DMS53 (cell line): ENCODE measurements at places on chromosomes 1 and 21.
A peak's percentile ranks its signal among the peaks of the same experiment; 100 is the strongest.

- peak; percentile 9 for DNase-seq
Measured at GRCh38 chr21:41673596-41674335, 93.1 kb downstream of the RIPK4 start.

GRCh38 chr1:226029568-226030225, 30.6 kb upstream of the SDE2 start:
- no peak for DNase-seq

DNA sequence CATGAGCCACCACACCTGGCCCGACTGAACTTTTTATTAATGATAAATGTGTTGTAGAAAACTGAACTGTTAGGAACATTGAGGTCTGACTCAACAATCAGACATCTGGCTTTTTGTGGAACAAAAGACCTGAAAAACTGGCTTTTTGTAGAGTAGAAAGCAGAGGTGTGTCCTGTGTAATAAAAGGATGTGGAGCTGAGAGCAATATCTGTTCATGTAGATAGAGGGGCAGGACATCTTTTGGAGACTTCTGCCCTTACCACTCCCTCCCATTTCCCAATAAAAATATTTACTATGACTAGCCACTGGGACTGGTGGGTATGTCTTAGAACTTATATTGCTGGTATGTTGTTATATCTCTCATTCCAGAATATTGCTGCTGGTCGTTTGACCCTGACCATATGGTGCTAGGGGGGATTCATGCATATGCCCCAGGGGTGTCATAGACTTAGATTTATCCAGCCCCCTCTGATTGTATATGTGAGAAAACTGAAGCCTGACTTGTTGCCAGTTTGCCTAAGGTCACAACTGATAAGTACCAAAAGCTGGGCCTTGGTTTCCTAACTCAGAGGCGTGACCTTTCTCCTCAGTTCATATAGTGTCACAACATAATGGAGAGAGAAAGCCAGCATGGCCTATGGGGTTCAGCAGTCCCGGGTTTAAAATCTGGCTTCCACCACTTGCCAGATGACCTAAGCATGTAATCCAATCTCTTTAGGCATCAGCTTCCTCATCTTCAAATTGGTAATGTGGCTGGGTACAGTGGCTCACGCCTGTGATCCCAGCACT, 33.5 kb upstream of the PIGV start:
- DNase-seq: peak; percentile 25

DNA sequence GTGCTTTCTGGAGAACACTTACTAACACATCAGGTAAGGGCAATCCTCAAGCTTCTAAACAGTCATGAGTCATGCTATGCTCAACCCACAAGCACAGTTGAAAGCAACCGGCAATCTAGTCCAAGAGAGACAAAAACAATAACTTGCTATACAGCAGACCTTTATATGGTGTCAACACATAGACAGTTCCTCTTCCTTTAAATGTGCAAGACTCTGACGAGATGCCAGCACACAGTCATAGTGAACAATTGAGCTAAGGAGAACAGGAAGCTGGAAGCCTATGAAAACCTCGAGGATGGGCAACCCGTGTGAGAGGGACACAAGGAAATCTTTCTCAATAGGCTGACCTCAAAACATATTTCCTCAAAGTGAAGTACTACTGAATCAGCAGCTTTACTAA, 5.3 kb downstream of the ADIPOR1 start:
- no peak for DNase-seq

GRCh38 chr1:38803647-38804046, 55.9 kb downstream of the RRAGC start:
- no peak for DNase-seq

DNA sequence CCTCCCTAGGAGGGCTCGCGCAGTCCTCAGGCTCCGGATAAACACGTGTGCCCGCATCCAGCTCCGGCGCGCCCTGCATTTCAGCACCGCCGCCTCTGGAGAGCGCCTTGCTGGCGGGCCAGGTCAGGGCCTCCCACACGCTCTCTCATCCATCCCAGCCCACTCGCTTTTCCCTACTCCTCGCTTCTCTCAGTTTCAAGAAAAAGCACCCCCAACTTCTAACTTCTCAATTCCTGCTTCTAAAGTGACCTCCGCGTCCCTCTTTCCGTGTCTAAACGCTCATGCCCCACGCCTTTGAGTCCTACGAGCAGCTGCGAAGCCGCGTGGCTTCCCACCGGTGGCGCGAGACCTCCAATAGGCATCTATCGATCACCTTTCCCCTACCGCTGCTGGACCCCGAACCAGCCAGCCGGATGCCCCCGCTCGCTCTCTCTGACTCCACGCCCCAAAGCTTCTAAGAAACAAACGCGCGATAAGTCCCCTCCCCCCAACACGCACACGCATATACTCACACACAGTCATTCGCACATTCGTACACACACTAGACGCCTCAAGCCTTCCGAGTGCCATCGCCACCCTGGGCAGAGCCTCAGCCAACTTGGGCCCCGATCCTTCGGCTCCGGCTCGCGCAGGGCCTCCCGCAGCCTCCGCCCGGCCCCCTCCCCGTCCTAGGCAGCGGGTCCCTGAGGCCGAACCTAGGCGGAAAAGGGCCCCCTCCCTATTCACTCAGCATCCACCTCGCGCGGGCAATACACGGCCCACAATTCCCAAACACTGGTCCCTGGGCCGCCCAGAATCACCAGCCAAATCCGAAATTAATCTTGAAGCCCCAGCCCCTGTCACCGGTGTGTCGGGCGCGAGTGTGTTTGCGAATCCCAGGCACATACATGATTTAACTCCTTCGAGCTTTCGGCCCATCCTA, 1.1 kb downstream of the NMNAT2 start:
- peak; percentile 87 for DNase-seq

DNA sequence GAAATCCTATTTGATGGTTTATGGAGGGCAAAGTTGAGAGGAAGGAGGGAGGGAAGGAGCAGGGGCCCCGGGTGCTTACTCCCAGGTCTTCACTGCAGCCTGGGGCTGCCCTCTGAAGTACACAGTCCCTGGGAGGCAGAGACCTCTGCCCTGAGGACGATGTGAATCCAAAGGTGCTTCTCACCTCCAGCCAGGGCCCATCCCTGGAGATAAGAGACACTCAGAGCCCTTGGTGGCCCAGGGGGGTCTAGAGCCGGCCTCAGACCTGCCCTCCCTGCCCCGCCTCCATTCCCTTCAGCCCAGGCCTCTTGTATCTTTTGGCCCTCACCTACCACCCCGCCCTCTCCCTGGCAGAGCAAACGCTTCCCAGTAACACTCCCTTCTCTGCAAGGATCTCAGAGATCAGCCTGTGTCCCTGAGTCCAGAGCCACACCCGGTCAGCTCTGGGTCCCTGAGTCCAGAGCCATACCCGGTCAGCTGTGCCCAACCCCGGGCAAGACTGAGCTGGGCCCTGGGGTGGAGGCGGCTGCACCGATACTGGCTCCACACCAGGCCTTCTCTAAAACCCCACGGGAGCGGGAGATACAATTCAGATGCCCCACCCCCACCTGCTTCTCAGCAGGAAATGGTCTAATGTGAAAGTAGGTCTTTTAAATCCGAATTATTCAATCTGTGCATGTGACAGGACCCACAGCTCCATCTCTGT, 3.6 kb upstream of the GNB1 start:
- peak; percentile 60 for DNase-seq

DNA sequence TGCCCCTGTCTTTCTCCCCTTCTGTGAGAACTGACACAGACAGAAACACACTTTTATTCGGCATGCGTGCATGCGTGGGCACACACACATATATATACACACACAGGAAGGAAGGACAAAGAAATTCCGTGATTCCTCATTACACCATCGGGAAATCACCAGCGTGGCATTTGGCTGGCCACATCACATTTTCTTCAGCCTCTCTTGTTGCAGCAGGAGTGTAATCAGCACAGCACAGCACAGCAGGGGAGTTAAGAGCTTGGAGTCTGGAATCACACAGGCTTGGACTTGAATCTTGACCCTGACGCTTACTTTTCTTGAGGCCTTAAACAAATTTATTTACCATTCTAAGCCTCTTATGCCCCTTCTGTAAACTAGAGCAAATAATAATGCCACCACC, 45.3 kb upstream of the EPHA8 start:
- no peak for DNase-seq
